ENCODE measurements at places on chromosomes 1 and 21. TPM values are rescaled to one million over a fixed set of nuclear protein-coding genes. Genes with fewer than 3 reads are reported as not detected.

- no peak for DNase-seq
Measured at GRCh38 chr1:157776971-157777391, at the start of gene FCRL2. TSS of gene FCRL2 (minus strand) at chr1:157777132. CDS start at chr1:157777073, 59 bp downstream.

DNA sequence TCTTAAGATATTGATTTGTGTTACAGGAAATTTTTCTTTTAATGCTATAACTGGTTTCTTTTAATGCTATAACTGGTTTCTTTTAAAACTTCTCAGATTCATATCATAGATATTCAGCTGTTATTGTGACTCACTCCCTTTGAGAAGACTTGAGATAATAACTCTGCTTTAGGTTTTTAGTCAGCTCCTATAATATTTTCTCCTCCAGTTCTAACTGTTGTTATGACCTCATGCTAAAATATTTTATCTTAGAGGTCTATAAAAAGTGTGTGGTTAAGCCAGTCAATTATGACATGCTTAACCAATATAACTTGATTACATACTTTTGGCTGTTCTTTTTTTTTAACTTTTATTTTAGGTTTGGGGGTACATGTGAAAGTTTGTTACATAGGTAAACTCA, 280.2 kb downstream of the PTGER3 start:
- no peak for DNase-seq

GRCh38 chr1:86153836-86154235, 2.7 kb downstream of the COL24A1 start:
- DNase-seq = no peak

DNA sequence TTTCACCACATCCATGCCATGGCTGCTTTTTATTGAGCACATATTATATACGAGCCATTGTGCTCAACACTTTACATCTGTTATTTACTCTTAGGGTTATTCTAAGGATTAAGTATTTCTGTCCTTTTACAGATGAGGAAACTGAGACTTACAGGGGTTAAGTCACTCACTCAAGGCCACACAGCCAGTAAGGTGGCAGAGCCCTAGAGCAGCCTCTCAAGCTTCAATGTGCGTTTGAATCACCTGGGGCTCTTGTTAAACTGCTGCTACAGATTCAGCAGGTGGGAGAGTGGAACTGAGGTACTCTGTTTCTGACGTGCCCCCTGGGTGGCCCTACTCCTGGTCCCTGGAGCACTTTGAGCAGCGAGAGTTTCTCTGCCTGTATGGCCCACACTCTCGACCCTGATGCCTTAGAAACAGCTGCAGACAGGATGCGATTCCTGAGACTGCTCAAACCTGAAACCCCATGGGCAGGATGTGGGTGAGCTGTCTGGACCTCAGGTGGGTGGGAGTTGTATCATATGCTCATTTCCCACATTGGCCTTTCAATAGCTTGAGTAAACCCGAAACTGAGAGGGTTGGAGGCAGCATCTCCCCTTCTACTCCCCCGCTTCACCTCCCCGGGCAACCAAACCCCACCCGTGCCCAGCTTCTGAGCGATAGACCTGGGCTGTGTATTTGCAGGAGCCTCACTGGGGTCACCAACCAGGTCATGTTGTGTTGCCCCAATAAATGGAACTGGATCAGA, 59.3 kb downstream of the MAN1C1 start:
- peak; percentile 98 for DNase-seq

DNA sequence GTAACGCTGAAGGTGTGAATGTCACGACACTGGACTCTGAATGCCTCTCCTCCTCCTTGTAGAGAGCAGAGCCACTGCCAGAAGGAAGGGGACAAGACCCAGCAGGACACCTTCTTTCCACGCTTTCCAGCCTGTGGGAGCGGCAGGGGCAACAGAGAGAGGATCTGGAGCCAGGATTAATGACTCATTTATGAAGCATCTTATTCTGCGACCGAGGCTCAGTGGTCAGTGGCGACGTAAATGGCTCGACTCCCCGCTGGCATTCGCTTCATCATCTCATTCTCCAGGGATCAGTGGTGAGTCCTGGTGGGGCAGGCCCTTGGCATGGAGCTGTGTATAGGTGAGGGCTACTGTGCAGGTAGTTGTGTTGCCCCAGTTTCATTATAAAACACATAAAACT, 4.6 kb downstream of the SLC37A1 start:
- no peak for DNase-seq

DNA sequence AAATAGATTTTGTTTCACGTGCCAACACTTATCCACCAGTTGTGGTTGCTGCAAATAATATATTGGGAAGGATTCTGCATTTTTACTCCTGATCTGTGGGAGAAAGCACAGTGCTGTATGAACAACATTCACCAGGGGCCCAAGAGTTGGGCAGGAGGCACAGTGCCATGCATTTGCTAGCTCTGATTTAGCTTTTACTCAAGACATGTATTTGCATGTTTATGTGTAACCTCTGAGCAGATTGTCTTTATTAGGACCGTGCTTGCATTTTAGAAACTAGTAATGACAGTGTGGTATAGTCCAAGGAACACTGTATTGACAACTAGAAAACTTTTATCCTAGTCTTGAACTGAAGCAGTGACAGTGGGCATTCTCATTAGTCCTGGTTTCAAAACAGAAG, 133.9 kb upstream of the B3GALT2 start:
- DNase-seq = no peak

DNA sequence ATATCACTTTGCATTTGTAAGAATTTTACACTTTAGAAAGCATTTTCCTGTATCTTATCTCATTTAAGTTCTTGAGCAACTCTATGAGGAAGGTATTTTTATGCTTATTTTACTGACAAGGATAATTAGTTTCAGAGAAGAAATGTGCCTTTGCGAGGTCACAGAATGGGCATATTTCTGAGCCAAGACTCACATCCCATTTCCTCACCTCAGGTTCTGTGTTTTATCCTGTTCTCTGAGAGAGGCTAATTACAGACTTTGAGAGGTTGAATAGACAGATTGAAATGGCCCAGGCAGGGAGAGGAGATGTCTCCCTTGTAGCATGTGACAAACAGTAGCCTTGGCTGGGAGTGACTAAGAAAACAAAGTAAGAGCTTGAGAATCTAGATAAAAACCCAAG, 39.1 kb upstream of the ZC3H11B start:
- DNase-seq = no peak

GRCh38 chr1:93615582-93616150, 66.0 kb downstream of the BCAR3 start:
- peak; percentile 67 for DNase-seq

DNA sequence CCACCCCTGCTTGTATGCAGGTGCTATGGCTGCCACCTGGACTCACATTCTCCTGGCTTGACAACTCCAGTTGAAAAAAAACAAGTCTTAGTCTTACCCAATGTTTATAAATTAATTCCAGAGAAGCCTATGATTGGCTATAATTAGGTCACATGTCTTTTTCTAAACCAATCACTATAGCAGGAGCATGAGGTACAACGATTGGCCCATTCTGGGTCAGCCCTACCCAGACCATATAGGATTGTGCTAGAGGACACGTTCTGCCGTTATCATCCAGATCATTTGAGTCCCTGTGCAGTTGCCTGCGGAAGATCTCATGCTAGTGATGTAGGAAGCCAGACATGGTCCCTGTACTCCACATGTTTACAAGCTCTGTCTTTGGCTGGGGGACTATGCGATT, 41.9 kb upstream of the PARP1 start:
- DNase-seq = no peak

DNA sequence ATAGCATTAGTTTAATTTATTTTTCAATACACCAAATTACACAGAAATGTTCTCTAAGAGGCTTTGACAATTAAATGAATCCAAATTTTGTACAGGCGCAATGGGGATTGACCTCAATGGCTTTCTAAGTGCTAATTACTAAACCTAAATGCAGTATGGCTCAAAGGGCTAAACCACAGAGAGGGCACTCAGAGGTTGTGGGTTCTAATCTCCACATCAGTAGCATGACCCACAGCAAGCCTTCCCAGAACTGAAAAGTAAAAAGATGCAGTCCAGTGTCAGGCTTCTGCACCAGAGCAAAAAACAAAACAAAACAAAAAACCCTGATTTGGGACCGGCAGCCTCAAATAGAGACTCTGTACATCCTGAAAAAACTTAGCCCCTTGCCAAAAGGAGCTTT, 579.2 kb upstream of the PKN2 start:
- DNase-seq = no peak

DNA sequence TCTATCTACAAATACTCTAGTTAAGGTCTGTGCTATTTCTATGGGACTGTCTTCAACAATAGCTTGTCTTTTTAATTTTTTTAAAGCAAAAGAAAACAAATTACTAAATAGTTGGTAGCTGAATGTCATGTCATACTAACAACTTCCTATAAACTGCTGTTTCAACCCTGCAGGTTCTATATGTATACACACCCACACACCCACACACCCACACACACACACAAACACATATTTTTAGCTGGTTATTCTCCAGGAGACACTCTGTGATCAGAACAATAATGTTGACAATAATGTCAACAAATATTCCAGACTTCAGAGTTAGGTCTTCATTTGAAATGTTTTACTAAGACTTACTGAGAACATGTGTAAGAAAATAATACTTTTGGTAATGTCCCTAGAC, 66.7 kb downstream of the AK5 start:
- no peak for DNase-seq

DNA sequence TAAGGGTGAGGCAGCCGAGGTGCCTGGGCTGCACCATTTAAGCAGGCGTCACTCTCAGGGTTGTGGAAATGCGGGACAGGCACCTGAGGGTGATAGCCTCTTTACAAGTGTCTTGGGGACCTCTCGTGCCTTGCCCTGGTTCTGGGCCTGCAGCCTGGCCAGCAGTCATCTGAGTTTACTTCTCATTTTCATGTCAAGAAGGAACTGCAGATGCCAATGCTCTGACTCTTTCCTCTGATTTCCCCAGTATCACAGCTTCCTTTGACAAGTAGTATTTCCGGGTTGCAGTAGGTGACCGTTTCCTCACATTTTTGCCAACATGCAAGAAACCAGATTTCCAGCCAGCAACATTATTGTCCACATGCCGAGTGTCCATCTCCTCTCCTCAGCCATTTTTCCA, 286.9 kb downstream of the DISC1 start:
- DNase-seq = no peak

GRCh38 chr21:40471103-40471502, 375.9 kb downstream of the DSCAM start:
- DNase-seq = no peak

- DNase-seq = peak; percentile 38
Measured at GRCh38 chr1:2003541-2004131, at the start of gene CFAP74. TSS of gene CFAP74 (minus strand) at chr1:2003786. CDS start at chr1:1990956, 12,830 bp downstream.

GRCh38 chr1:236627727-236628408, 23.6 kb upstream of the HEATR1 start:
- DNase-seq = no peak

- no peak for DNase-seq
Measured at GRCh38 chr1:107777664-107778047, 187.3 kb downstream of the VAV3 start.

DNA sequence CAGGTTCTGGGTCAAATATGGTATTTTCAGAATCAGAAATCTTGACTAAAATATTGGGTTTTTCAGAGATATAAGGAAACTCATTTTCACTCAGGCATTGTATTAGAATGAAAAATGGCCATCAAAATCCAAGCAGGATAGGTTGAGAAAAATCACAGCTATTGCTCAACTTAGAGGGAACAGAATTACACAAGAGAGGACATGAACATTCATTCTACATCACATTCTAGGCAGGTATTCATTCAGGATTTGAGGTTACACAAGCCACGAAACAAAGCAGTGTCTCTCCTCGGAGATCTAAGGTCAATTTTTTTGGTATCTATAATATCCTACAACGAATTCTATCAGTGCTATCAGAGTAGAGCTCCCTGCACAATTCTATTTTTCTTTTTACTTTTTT, 163.6 kb upstream of the HP1BP3 start:
- no peak for DNase-seq

GRCh38 chr1:204589409-204590038, 73.3 kb downstream of the MDM4 start:
- no peak for DNase-seq

DNA sequence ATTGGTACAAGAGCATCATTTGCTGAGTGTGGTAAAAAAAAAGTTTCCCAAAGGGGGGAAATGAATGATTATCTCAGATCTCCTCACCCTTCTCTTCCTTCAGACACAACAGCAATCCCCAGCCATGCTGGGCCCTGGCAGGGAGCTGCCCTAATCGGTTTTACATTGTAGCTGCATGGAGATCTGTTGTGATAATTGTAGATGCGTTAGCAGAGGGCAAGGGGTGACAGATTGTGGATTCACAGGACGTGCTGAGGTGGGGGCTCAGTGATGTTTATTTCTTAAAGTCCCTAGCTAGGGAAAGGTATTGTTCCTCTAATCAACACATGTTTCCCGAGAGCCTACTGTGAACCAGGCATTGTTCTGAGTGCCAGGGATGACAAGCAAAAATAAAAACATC, 304.1 kb downstream of the PBX1 start:
- DNase-seq = no peak

DNA sequence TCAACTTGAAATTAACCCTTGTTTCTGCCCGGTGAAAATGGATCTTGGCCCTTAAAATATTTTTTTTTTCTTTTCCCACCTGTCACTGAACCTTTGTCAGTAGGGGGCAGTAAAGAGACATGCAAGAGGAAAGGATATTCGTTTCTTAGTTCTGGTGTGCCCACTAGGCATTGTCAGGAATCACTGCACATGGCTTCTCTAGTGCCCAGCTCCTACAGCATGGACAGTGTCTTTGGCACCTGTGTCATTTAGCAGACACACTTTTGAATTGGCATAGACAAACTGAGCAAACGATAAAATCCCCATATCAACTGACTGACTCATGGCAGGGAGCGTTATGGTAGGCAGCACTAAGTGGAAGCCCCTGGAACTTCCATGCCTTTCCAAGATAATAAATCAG, 1048.1 kb downstream of the BRINP3 start:
- no peak for DNase-seq

GRCh38 chr21:19109694-19110093, 706.1 kb upstream of the TMPRSS15 start:
- DNase-seq = no peak

CTSS gene
- 36.7 TPM for total RNA-seq

HEYL gene
- total RNA-seq = 0.07 TPM

CATSPERE gene
- 0.58 TPM for total RNA-seq

LTN1 gene
- total RNA-seq = 28.0 TPM

RHOU gene
- total RNA-seq = 1.2 TPM

TINAGL1 gene
- total RNA-seq = not detected

AMY1C gene
- total RNA-seq = not detected

CD101 gene
- 3.2 TPM for total RNA-seq

MAP3K21 gene
- total RNA-seq = 3.2 TPM

ADIPOR1 gene
- total RNA-seq = 64.8 TPM
